SW 1271 (cell line): ENCODE measurements at places on chromosomes 13 and 19.

DNA sequence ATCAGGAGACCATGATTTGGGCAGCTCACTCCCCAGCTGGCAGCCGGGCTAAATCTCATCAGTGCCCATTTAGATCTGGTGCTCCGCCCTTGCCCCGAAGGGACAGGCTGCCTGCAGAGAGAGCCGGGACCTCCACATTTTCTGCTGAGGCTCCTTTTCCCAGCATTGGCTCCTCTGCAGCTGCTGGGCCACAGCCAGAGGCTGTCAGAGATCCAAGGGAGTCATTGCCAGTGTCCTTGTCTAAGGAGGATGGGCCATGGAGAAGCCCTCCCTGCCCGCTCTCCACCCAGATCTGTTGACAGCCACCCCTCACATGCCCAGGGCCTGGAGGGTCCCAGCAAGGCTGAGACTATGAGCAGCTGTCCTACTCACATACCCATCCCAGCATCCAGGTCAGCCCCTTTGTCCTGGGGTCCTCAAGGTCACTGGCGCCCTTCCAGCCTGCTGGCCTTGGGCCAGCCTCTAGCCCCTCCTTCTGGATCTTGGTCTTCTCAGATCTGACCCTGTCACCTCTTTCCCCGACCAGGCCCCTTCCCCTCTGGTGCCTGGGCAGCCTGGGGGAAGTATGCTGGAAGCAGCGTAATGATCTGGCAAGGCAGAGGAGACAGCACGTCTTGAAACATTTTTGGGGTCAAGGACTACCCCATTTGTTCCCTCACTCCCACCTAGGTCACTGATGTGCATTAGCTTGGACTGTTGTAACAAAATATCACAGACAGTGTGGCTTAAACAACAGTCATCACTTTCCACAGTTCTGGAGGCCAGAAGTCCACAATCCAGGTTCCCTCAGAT lies 7.9 kb downstream of the PIN1 start:
- DNase-seq, result no peak

- DNase-seq, result no peak
Observed at GRCh38 chr13:100447831-100448230, 140.8 kb downstream of the GGACT start.

DNA sequence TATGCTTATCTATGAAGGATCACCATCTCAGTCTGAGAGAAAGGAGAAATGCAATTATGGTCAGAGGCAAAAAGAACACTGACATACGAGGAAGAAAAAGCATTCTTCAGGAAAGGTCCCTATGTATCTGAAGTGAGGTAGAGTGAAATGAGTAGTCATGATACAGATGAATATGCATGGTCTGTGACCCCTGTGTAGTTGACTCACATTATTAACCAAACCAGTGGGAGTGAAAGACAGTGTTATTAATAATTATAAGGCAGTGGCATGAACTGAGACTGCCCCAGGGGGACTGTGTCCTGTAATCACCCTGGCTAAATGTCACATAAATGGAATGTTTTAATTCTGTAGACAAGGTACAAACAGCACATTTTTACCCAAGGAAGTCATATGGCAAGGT lies 1320.2 kb upstream of the PCDH9 start:
- no peak for DNase-seq

GRCh38 chr13:60332682-60333081 lies 64.3 kb upstream of the TDRD3 start:
- no peak for DNase-seq

DNA sequence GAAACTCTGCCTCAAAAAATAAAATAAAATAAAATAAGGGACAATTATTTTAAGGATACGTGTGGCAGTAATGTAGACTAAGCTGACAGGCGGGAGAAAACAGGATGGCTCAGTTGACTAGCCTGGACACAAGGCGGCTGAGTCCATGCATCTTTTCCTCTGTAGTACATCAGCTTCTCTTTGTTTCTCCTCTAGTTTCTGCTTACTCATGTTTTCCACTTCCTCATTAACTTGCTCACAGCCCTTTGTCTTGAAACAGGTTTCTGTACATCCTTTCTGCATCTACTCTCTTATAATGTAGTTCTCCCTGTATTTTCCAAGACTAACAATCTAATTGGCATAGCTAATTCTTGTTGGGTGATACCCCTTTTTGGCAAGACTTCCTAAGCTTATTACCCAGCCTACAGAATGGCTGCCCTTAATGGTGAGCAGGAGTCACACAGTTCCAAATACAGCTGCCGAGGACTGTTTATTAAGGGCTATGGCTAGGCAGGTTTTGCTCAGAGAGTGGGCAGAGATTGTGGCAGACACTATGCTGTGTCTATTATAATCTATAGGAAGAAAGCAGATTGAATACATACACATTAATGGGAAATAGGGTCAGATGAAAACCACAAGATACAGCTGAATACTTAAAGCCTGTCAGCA lies 58.7 kb upstream of the KLF5 start:
- no peak for DNase-seq

DNA sequence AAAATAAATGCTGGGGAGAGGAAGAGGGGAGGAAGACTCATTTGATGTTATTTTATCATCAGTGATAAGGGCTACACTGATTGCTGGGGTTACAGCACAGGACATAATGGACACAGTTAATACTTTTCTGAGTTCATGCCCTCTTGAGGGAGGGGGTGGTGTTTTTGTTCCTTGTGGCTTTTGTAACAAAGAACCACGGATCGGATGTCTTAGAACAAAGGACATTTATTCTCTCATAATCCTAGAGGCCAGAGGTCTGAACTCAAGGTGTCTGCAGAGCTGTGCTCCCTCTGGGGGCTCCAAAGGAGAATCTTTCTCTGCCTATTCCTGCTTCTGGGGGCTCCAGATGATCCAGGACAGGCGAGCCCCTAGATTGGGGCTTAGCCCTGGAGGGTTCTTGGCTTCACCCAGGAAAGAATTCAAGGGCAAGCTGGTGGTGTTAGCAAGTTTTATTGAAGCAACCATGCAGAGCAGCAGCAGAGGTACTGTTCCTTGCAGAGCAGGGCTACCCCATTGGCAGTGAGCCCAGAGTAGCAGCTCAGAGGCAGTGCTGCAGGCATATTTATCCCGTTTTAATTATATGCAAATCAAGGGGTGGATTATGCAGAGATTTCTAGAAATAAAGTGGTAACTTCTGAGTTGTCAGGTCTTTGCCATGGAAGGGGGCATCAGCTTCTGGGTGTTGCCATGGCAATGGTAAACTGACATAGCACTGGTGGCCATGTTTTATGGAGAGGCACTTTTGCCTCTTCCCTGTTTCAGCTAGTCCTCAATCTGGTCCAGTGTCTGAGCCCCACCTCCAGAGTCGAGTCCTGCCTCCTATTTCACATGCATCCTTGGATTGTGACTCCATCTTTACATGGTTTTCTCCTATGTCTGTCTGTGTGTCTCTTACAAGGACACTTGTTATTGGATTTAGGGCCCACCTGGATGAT lies 18.0 kb downstream of the VAV1 start:
- no peak for DNase-seq

GRCh38 chr19:50322234-50322633 lies 6.9 kb downstream of the KCNC3 start:
- DNase-seq, result no peak

DNA sequence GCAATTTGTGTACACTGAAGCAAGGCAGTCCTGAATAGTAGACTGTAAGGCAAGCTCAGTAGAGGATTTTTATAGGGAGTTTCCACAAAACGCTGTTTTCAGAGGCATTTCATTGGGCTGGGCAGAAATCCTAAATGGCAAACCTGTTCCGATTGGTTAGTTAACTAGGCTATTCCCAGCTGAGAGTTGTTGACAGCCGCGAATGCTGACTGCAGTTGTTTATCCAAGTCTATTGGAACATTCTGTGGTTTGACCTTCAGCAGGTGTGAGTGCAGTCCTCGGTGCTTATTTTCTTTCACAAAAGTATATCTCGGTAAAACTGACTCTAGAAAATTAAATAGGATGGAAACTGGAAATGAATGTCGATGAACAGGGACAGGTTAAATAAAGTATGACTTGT lies 45.4 kb downstream of the TPT1 start:
- DNase-seq, result no peak

- DNase-seq, result peak; percentile 69
Observed at GRCh38 chr19:13172346-13173138, 22.3 kb downstream of the IER2 start.

DNA sequence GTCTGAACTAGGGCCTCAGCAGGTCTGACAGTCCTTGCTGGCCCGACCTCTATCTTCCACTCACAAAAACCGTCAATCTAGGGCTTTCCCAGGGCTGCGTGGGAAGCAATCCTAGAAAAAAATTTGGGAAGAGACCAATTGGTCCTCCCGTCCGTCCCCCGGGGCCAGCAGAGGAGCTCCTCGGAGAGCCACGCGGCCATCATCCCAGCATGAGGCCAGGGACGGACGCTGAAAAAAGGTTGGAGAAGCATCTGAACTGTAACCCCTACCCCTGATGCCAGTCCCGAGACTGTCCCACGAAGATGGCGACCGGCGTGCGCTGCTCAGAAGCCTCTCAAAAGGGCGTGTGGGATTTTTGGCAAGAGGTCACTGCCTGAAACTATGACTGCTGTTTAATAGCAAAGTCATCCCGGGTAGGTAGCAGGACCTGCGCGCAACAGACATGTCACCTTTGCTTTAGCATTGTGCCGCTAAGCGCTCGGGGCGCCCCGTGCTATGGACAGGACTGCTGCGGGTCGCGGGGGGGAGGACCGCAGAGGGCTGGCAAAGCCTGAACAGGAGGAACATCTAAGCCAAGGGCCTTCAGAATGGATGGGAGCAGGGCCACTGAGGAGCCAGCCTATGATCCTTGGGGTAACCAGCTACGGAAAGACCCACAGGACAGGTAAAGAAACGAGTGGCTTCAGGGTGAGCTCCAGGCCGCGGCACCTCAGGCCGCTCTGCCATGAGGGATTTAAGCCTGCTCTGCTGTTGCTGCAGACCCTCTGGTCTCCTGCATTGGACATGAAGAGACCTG lies 10.6 kb downstream of the AKAP8 start:
- DNase-seq, result no peak

DNA sequence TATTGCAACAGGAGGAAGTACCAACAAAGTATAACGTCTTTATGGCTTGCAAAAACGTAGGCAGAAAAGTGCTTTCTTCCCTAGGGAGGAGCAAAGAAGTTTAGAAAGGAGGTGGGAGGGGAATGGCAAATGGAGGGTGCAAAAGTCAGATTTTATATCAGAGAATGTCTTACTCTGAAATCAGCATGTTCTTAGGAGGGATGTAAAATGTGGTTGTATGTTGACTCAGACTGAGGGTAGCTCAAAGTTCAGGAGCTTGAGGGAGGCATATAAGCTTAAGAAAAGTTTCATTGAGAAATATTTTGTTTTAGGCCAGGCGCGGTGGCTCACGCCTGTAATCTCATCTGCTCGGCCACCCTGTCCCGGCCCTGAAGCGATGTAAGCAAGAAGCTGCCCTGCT lies 1.7 kb downstream of the ZNF90 start:
- DNase-seq, result no peak

- no peak for DNase-seq
Observed at GRCh38 chr13:110546378-110546777, 15.1 kb downstream of the RAB20 start.

GRCh38 chr19:33508941-33509614 lies 12.5 kb downstream of the PEPD start:
- no peak for DNase-seq

DNA sequence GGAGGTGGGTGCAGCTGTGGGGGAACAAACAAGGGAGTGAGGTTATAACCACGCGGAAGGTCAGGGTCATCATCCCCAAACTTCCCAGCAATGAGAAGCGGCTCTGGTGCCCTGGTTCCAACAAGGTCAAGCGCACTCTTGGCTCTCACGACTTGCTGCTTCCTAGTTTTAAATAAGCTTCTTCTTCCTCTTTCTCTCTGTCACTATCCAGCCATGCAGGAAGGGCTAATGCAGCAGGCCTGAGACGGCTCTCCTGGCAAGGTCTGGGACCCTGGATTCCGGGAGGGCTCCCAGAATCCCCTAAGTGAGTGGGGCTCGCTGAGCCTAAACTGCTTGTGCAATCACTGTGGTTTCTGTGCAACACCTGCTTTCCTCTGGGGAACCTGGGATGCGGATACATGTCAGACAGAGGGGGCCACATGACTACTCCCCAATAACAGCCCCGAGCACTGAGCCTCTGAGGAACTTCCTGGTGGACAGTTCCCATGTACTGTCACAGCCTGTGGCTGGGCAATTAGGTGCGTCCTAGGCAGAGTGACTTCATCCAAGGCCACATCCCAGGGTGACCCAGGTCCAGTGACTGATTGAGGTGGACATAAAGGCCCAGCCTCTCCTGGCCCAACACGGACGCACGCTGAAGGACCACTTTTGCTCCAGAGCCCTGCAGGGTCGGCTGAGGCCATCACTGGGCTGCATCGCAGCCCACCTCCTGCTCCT lies 24.2 kb downstream of the VRK3 start:
- DNase-seq, result no peak

- DNase-seq, result no peak
Observed at GRCh38 chr19:50451223-50451534, 18.5 kb downstream of the MYBPC2 start.

DNA sequence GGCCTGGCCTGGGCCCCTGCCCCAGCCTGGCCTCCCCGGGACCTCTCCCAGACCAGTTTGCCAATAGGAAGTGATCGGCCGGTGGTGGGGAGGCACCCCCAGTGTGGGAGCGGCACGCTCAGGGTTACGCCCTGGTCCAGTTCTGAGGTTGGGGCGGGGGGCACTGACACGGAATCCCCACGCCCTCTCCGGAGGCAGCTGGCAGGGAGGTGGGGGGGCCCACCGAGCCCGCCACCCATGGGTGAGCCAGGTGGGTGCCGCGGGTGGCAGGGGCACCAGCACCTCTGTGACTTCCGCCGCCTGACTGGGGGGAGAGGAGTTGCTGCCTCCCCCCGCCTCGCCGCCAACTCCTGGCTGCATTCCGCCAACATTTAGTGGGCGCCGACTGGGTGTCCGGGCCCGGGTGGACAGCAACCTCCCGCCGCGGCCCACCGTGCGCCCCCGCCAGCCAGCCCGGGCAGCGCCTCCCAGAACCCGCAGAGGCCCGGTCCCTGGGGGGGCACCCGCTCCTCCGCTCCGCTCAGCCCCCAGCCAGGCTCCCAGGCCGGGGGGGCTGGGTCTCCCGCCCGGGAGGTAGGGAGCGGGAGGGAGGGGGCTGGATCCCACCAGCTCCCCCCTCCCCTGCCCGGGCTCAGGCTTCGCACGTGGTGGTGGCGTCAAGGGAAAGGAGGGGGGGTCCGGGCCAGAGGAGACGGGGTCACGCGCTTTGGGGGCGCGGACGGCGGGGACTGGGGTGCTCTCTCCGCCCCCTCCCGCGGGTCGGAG lies 2.0 kb downstream of the ZBTB7A start:
- DNase-seq, result no peak
